ENCODE measurements at places on chromosomes 7 and 10.

GRCh38 chr7:105480931-105481330 lies 41.1 kb downstream of the PUS7 start:
- peak; percentile 54 for DNase-seq

DNA sequence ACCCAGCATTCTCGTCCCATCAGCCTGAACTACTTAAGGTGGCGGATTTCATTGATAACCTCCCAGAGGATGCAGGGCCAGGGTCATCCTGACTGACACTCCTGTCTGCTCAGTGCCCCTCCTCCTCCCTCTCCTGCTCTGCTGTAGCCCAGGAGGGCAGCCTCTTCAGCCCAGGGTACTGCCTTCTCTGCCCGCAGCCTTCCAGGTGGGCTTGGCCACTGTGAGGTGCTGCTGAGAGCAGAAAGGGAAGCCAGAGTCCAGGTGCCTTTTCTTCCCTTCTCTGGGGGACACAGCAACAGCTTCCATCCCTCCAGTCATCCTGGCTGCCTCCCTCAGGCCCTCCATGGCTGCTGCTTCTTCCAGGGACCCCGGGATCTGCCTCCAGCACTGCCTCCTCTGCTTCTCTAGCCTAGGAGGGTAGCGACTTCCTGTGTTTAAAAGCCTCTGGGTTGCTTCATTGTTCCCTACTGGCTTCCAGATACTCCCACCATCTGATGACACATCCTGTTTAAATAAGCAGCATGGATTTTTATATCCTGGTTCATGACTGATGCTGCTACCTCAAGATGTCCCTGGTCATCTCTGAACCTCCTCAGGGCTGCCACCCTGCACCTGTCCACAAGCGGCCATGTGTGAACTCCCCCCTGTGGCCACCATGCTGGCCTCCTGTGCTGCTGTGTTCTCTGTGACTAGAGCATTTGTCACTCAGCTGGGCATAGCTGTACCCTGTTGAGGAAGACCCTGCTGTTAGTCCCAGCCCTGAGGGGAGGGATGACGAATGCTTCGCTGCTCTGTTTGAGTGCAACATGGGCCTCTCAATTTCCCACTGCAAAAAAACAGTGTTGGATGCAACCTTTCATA lies 55.8 kb downstream of the AKR1C4 start:
- DNase-seq: peak; percentile 26

DNA sequence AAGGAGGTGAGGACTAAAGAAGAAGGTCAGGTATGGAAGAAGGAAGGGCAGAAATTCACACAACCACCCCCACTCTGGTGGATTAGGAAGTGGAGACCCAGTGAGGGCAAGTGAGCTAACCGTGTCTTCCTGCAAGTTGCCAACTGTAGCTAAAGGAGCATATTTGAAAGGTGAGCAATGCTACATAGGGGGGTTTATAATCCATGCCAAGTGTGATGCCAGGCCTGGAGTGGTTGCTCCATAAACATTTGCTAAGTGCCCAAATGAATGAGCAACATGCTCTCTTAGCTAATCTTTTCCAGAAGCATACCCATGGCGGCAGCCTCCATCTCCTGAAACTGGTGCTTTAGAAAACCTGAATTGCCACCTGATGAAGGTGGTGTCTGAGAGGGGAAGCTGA lies 121.6 kb downstream of the LRRC18 start:
- DNase-seq: no peak

GRCh38 chr7:53500076-53500475 lies 464.6 kb downstream of the POM121L12 start:
- no peak for DNase-seq

DNA sequence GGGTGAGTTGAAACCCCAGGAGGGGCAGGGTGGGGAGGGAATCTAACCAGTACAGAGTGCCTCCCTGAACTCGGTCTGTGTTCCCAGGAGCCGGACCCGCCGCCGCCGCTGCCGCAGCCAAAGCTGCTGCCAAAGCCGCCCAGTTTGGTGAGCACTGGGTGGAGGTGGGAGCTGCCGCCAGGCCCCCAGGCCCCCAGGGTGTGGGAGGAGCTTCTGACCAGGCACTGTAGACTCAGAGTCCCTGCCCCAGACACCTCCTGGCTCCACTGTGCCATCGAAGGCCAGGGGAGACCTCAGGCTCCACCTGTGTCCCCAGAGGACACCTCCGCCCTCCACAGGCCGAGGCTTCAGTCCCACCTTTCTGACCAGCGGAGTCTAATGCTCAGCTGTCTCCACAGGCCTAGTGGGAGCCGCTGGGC lies 20.4 kb upstream of the LIMK1 start:
- DNase-seq: no peak

- DNase-seq: no peak
Observed at GRCh38 chr10:116329153-116329552, 4.9 kb downstream of the CCDC172 start.

DNA sequence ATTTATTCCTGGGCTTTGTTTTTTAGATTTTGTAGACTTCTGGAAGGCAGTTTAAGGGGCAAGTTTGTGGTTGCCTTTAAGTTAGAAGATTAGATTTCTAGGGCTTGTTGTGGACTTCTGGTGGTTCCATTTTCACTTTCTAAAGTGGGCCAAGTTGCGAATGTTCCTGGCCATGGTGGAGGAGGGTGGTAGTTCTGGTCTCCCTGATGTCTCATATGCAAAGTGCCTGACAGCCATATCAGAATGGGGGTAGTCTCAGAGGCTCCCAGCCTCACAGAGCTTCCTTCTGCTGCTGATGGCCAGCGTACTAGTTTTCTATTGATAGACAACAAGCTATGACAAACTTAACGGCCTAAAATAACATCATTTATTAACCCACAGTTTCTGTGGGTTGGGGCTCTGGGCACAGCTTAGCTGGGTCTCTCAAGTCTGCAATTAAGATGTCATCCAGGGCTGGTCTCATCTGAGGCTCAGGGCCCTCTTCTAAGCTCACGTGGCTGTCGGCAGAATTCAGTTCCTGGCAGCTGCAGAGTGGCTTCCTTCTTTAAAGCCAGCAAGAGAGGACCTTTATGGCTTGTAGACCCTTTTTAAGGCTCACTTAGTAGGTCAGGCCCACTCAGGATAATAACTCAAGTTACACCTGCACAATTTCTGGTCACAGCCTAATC lies 44.8 kb downstream of the BMPER start:
- DNase-seq: no peak

DNA sequence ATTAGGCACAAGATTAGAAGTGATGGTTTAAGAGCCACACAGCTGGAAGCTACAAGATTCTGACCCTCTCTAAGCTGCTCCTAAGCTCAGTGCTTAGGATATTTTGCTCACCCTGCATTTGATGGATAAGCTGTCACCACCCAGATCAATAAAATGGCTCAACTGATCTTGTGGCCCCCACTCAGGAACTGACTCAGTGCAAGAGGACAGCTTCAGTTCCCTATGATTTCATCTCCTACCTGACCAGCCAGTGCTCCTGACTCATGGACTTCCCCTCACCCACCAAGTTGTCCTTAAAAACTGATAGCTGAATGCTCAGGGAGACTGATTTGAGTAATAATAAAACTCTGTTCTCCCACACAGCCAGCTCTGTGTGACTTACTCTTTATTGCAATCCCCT lies 833.8 kb downstream of the GRID1 start:
- DNase-seq: no peak

DNA sequence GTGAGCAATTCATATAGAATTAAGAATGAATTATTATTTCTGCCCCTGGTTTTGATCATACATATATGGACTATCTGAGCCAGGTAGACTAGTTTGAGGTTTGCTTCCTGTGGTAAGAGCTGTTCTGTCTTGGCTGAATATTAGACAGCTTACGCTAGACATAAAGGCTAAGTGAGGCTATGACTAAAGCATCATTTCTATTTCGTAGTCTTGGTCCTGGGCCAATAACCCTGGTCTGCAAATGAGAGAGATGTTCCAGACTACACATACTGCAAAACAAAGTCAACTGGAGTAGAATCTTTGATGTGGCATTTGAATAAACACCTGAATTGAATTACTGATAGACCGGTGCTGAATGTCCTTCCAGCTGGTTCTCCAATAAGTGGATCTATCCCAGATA lies 40.8 kb upstream of the CACNB2 start:
- DNase-seq: peak; percentile 63

DNA sequence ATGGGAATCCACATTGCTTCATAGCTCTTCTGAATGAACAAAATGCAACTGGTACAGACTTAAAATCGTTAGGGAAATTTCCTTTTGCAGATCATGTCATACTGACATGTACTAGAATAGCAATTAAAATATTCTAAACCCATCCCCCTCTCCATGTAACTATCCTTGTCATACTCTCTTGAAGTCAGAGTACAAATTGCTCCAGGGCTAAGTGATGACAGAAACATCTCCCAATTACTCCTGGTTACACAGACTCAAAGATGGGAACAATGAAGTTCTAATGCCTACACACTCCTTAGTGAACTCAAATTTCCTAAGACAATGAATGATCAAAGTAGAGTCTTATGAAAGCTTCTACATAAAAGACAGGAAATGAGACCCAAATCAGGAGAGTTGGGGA lies 87.2 kb downstream of the PDE1C start:
- DNase-seq: no peak

GRCh38 chr7:84801396-84801795 lies 385.5 kb downstream of the SEMA3D start:
- peak; percentile 19 for DNase-seq

- no peak for DNase-seq
Observed at GRCh38 chr10:97886286-97886685, 36.6 kb downstream of the GOLGA7B start.

GRCh38 chr7:126016722-126017121 lies 1087.1 kb upstream of the POT1 start:
- no peak for DNase-seq

DNA sequence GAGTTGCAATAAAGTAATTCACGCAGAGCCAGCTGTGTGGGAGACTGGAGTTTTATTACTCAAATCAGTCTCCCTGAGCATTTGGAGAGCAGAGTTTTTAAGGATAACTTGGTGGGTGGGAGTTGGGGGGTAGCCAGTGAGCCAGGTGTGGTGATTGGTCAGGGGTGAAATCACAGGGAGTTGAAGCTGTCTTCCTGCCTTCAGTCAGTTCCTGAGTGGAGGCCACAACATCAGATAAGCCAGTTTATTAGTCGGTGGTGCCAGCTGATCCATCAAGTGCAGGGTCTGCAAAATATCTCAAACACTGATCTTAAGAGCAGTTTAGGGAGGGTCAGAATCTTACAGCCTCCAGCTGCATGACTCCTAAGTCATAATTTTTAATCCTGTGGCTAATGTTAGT lies 3.3 kb upstream of the CYP51A1 start:
- DNase-seq: no peak

DNA sequence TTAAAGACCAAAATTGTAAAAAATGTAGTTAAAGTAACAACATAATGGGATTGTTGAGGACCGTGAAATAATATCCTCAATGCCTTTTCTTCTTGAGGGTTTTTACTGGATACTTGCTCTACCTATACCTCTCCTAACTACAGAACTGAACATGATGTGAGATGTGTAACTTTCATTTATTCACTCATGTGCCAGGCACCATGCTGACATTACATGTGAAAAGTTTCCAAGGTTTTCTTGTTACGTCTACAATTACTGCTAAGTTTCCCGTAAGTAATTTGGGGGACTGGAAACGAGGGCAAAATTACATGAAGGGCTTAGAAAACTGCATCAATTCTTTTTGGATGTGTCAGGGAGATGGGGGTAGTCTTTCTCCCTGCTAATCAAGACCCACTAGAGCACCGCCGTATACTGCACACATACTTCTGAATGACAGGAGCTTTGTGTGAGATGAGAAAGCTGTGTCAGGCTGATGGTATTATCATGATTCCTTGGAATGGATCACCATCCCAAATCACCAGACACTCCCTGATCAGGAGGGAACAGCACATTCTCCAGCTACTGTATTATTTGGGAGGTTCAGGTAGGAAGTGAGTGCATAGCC lies 41.8 kb downstream of the PTPRZ1 start:
- DNase-seq: no peak

GRCh38 chr10:103278862-103279298 lies 1.9 kb downstream of the INA start:
- DNase-seq: peak; percentile 38

- peak; percentile 86 for DNase-seq
Observed at GRCh38 chr10:125149036-125149679, 11.2 kb downstream of the CTBP2 start.

GRCh38 chr7:135980665-135981180 lies 3.6 kb upstream of the MTPN start:
- DNase-seq: peak; percentile 73

All from iris pigment epithelial cell (primary cell).